ENCODE measurements at places on chromosomes 1 and 21.

GRCh38 chr1:240310226-240310925 lies 218.7 kb downstream of the FMN2 start:
- DNase-seq: no peak

DNA sequence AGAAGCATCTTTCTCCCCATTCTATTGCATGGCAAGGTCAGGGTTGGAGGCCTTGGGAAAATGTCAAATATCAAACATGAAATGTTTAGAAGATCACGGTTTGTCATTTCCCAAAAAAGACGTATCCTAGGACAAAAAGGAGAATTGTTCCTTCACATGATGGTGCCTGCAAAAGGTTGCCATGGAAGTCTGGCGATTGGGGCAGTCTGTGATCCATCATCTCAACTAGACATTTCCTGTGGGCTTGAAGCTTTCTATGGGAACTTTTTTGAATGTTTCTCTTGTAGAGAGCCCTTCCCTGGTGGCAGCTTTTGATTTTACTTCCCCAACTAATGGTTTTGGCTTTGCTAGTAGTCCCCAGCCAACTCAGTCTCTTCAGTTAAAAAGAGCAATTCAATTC lies 106.3 kb downstream of the TGFB2 start:
- no peak for DNase-seq

DNA sequence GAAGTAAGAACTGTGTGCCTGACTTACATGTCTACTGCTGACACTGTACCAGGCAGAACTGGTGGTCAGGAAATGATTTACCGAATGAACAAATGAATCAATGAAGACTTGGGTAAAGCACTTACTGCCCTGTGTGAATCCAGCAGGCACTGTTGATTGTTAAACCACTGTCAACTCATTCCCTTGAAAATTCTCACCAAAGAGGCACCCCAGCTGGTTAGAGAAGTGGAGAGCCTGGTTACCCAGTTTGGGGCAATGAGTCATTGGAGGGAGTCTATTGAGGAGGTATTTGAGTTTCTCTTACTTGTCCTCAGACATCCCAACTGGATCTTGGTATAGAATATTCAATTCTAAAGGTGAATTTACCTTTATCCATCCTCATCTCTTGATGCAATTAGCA lies 34.2 kb downstream of the JUN start:
- no peak for DNase-seq

- DNase-seq: no peak
Measured at GRCh38 chr1:113835686-113836290, 23.5 kb upstream of the RSBN1 start.

DNA sequence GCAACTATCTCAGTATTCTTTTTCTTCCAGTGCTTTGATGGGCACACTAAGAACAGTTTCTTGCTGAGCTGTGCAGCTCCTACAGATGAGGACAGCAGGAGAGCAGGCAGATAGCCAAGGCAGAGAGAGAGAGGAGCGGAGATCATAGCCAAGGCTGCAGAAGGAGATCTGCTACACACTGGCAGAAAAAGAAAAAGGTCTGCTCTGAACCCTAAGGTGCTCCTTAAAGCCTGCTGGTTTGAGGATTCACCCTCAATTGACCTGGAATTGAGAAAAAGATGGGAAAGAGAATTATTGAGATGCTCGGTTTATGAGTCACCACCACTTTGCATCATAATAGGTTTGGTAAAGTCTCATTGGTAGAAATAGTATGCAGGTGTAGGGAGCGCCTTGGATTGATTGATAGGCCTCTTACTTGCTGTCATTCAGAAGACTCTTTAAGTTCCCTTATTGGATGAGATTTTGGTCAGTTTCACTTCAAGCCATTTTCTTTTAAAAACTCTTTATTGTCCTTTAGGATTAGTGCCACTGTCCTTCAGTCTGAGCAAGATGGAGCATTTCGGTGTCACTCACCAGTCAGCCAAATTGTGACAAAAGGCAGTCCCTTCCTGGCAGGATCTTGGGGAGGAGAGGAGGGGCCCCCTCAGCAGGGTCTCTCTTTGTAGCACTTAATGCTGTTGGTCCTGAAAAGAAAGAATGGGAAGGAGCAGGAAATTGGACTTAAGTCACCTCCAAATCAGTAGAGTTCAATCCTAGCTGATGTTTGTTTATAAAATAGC lies 685.0 kb downstream of the ADGRL2 start:
- DNase-seq: no peak

DNA sequence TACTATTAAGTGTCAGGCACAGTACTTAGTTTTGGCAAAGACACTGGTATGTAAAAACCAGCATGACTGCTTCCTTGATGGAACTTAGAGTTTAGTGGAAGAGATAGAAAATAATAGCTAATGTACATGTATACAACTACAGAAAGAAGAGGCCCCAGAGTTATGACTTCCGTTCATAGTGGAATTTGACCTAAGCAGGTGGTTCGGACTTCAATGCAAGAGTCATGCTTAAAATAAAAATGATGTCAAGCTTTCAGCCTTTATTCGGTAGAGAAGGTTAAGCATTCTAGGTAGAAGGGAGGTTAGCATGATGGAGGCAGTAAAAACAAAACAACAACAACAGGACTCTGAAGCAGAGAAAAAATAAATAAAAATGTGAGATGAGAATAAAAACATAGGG lies 165.9 kb downstream of the KCNT2 start:
- DNase-seq: no peak

- no peak for DNase-seq
Measured at GRCh38 chr1:196049407-196049806, 558.8 kb downstream of the KCNT2 start.

- DNase-seq: no peak
Measured at GRCh38 chr1:15538771-15539170, 12.1 kb downstream of the DNAJC16 start.

- DNase-seq: no peak
Measured at GRCh38 chr21:26115305-26115704, 55.3 kb downstream of the APP start.

DNA sequence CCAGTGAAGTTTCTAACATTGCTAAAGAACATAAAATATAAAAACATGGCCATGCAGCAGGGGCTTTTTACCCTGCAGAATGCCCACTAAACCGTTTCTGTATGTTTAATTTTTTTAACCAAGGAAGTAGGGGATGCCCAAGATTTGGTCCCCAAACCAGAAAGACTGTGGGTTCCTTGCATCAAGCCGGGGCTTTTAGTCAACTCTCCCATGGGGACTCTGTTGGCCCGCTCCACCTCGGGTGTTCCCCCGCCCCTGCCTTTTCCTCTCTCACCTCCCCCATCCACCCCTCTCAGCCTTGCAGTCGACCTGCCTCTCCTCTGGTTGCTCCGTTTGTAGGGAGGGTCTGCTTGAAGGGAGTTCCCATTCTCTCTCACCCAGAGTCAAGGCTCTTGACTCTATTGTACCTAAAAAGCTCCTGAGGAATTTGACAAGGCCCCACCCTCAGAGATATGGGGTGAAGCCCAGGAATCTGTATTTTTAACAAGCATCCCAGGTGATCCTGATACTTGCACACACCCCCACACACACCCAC lies 117.5 kb downstream of the TOMM20 start:
- DNase-seq: no peak

- DNase-seq: no peak
Measured at GRCh38 chr1:55233145-55233777, 18.1 kb upstream of the USP24 start.

DNA sequence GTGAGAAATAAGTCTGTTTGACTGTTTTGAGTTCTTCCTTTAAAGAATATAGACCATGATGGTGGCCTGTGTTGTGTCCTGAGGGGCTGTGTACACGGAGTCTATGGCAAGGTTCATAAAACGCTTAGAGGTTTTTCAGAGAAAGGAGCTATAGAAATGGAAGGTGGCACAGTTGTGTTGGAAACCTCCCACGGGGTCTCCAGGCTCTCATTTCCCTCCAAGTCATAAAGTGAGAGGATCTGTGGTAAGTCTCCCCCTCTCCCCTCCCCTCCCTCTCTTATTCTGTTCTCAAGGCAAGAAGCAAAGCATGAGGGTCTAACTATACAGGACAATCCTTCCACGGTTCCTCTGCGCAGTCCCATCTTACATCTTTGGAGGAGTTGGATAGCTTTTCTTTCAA lies 139.2 kb downstream of the KIF26B start:
- no peak for DNase-seq

- no peak for DNase-seq
Measured at GRCh38 chr1:112887599-112888283, 68.3 kb downstream of the SLC16A1 start.

- no peak for DNase-seq
Measured at GRCh38 chr1:153488731-153489130, 28.3 kb upstream of the S100A7 start.

- DNase-seq: no peak
Measured at GRCh38 chr1:214548988-214549387, 2.4 kb downstream of the PTPN14 start.

DNA sequence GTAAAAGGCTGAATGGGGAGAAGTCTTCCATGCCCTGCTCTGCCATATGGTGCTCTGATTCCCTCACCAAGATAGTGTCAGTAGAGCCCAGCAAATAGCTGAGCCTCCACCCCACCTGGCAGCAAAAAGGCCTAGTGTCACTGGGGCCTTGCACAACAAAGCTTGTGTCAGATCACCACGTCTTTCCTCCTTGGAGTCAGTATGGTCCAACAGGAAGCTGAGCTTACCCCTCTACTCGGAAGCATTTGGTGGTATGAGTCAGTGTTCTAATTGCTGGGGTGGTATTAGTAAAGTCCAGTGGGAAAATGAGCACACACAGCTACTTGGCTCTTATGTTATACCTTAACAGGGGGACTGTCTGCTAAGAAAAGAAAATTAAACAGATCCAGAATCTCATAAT lies 18.7 kb upstream of the RRP15 start:
- no peak for DNase-seq

GRCh38 chr1:95096218-95096841 lies 20.8 kb upstream of the TLCD4 start:
- DNase-seq: no peak

- DNase-seq: no peak
Measured at GRCh38 chr1:240278082-240278481, 186.4 kb downstream of the FMN2 start.

DNA sequence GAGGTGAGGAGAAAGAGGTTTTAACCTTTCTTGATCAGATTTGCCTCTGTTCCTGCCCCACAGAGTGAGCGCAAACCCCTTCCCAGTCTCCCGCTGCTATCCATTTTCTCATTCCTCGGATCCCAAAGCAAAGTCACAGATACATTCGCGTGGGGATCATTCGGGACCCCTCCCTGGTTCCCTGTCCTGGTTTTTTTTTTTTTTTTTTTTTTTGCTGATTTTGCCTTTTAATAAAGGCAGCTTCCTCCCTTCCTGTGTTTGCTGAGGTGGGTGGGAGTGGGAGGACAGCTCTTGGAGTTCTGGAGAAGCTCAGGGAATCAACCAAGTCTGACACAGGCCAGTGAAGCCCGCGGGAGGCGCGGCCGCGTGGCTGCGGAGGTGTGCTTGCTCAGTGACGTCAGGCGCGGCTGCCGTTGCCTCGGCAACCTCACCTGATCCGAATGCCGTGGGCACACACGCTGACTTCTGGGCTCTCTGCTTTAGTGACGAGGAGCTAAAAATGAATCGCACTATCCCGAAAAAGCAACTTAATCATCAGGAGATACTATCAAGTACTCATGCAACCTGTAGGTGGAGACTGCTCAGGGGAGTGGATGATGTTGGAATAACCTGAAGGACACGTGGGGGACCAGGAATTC lies 106.4 kb downstream of the TBX19 start:
- DNase-seq: no peak

DNA sequence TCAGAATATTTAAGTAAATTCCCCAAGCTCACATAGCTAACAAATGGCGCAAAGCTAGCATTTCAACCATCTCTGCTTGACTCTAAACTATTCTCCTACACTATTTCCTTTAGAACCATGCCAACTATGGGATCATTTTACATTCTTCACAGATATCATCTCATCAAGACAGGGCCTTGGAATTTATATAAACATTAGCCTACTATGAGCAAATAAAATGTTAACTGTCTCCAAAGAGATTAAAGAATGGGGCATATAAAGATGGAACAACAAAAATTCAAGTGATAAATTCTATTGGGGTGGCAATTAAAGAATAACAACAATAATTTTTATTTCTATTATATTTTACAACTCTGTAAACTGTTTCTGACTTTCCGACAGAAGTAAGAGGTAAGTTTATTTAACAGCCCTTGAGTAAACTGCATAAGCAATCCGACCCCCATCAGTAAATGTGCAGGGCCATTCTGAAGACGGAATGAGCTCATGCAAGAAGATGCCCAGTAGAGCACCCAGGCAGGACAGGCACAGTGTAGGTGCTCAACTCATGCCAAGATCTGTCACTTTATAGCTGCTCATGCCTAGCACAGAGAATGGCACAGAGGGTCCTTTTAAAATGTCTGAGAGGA lies 261.9 kb downstream of the VAV3 start:
- DNase-seq: no peak
